ENCODE measurements at places on chromosomes 4 and X.

DNA sequence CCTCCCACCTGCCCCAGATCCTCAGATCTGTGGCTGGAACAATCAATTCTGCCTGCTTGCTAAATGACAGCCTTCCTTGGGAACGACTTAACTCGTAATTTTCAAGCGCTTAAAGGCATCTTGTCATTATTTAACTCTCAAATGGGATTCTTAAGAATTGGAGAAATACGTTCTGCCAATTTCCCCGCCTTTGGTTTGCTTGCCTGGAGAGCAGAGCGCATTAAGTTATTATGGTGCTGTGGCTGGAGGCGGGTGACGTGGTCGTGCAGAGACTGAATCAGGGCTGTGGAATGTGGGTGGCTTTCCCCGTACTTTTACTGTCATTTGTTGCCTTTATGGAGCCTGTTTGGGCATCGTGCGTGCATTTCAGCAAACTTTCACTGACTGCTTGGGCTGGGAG lies 78.9 kb upstream of the PSAPL1 start:
- DNase-seq = no peak

DNA sequence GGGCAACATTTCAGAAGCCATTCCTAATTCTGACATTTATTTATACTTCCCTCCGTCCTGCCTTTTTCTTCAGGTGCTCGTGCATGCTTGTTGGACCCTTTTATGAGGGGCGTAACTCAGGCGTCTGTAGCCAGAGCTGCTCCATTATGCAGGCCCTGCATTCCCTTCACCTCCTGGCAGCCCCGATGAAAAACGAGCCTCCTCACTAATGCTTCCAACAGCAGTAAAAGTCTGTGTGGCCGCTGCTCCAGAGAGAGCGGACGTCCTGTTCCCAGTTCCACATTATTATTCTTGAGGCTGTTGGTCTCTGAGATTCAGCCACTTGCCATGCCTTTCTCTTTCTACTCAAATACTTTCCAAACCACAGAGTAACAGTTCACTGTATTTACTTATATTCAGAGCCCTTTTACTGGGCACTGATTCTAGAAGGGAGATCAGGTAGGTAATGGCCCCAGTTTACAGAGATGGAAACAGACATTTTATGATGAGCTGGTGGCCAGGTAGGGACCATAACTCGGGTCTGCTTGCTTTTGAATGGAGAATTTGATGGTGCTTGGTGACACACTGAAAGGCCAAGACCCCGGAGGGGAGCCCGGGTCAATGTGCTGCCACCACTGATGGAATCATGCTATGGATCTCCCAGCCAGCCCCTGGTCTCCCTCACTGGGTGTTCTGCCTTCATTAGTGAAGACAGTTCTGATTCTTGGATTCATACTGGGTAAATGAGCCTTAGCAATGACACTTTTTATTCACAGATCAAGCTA lies 101.0 kb downstream of the GATB start:
- DNase-seq = no peak

- DNase-seq = peak; percentile 25
These were observed at the start of gene CXCR3 for GRCh38 chrX:71618303-71618721. TSS of gene CXCR3 (minus strand) at chrX:71618511. CDS start at chrX:71618449, 62 bp downstream.

DNA sequence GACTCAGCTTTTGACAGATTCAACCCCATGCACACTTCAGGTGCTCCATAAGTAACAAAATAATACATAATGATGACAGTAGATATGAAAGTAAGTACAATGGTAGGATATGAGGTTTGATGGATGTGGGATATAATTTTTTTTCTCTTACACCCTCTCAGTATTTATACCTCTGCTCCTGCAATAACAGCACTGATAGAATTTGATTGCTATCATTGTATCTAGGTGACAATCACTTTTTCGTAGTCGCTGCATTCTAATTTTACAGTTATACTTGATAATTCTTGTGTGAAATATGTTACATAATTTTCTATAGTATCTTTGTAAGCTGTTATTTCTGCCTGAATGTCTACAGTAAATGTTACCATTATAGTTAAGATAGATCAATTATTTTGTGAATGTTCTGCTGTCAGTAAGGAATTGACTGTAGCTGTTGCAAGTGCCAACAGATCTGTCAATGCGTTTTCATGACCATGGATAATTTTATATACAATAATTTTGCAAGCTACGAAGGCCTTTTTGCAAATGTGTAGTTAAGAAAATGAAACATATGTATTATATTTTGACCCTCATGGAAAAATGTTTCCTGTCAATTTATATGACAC lies 128.9 kb downstream of the BANK1 start:
- DNase-seq = no peak

GRCh38 chr4:78534286-78534955 lies 17.1 kb upstream of the ANXA3 start:
- no peak for DNase-seq

Data from inflammatory macrophage treated with lipopolysaccharide for 1 hour (primary cell).